Thoracic aorta (tissue), 2 donors: ENCODE measurements at places on chromosomes 11 and 22.
A peak's percentile ranks its signal among the peaks of the same experiment; 100 is the strongest.

- H3K36me3 ChIP-seq: peaks cover 41% of the 10 kb centered on the region
- DNase-seq: no peak
- no peaks in the 10 kb centered on the region for H3K4me1 ChIP-seq
- no peak overlapping the region for H3K4me3 ChIP-seq
- no peaks in the 10 kb centered on the region for H3K27me3 ChIP-seq
- H3K27ac ChIP-seq: no peak overlapping the region
These were observed 36.2 kb upstream of the KRTAP5-7 start for GRCh38 chr11:71490731-71491390.

GRCh38 chr11:61737131-61737530 is 15.3 kb upstream of the MYRF start:
- no peaks in the 10 kb centered on the region for H3K27me3 ChIP-seq
- H3K4me1 ChIP-seq: peaks cover 10% of the 10 kb centered on the region
- no peak overlapping the region for H3K4me3 ChIP-seq
- H3K27ac ChIP-seq: no peak overlapping the region
- no peaks in the 10 kb centered on the region for H3K36me3 ChIP-seq

GRCh38 chr22:48240935-48241230 is 1478.4 kb downstream of the TBC1D22A start:
- H3K27me3 ChIP-seq: no peaks in the 10 kb centered on the region
- no peak overlapping the region for H3K27ac ChIP-seq
- no peak for DNase-seq
- H3K4me3 ChIP-seq: no peak overlapping the region

GRCh38 chr22:37090920-37091695 is 18.4 kb downstream of the TMPRSS6 start:
- DNase-seq: no peak
- H3K27ac ChIP-seq: no peak overlapping the region
- H3K27me3 ChIP-seq: no peaks in the 10 kb centered on the region
- H3K36me3 ChIP-seq: no peaks in the 10 kb centered on the region

DNA sequence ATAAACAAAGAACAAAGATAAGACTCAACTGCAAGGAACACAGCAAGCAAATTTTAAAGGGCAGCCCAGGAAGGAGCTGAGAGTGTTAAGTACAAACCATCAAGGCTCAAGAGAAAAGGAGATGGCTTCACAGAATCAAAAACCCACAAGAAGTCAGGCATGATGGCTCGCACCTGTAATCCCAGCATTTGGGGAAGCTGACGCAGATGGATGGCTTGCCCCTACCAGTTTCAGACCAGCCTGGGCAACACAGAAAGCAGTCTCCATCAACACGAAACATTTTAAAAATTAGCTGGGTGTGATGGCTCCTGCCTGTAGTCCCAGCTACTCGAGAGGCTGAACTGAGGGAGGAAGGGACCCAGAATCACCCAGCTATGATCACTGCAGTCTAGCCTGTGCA is 32.6 kb downstream of the MAPK1 start:
- H3K4me1 ChIP-seq: peaks cover 39% of the 10 kb centered on the region
- H3K36me3 ChIP-seq: no peaks in the 10 kb centered on the region
- H3K27me3 ChIP-seq: no peaks in the 10 kb centered on the region
- H3K4me3 ChIP-seq: no peak overlapping the region

DNA sequence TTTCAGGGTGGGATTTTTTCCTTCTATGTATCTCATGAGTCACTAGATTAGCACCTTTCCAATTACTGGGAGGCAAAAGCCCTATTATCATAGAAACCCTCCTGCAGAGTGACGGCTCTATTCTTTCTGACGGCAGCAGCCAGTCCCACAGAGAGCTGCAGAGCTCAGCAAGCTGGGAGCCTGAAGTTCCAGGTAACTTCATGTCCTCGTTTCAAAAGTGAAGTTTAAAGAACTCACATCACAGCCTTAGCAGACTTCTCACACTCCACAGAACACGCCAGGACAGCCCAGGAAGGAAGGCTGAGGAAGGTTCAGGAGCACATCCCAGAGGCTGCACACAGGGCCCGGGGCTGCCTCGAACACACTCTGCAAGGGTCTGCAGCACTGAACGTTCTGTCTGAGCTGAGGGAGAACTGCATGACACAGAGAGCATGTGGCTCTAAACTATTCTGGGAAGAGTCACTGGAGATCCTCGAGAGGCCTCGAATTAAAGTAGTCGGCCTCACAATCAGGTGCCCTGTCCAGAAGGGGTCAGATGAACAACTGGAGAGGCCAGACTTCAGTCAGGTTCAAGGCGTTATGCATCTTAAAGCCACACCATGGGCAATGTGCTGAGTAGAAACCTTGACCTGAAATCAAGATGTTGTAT is 104.2 kb upstream of the DRD2 start:
- H3K4me1 ChIP-seq: peaks cover 11% of the 10 kb centered on the region
- no peak overlapping the region for H3K27ac ChIP-seq
- no peak for DNase-seq
- H3K27me3 ChIP-seq: no peaks in the 10 kb centered on the region
- H3K36me3 ChIP-seq: no peaks in the 10 kb centered on the region

DNA sequence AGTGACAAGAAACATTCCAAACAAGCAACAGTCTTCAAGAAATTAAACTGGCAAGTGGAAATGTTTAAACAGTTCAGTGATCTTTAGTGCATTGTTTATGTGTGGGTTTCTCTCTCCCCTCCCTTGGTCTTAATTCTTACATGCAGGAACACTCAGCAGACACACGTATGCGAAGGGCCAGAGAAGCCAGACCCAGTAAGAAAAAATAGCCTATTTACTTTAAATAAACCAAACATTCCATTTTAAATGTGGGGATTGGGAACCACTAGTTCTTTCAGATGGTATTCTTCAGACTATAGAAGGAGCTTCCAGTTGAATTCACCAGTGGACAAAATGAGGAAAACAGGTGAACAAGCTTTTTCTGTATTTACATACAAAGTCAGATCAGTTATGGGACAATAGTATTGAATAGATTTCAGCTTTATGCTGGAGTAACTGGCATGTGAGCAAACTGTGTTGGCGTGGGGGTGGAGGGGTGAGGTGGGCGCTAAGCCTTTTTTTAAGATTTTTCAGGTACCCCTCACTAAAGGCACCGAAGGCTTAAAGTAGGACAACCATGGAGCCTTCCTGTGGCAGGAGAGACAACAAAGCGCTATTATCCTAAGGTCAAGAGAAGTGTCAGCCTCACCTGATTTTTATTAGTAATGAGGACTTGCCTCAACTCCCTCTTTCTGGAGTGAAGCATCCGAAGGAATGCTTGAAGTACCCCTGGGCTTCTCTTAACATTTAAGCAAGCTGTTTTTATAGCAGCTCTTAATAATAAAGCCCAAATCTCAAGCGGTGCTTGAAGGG is 6.0 kb downstream of the MALAT1 start:
- peak overlapping the region; percentile 89 for H3K4me3 ChIP-seq
- H3K27ac ChIP-seq: peak overlapping the region; percentile 99
- H3K27me3 ChIP-seq: no peaks in the 10 kb centered on the region
- peaks cover 28% of the 10 kb centered on the region for H3K4me1 ChIP-seq

- H3K4me3 ChIP-seq: no peak overlapping the region
- H3K27me3 ChIP-seq: no peaks in the 10 kb centered on the region
- no peaks in the 10 kb centered on the region for H3K4me1 ChIP-seq
These were observed 16.0 kb upstream of the PRG2 start for GRCh38 chr11:57406337-57406904.

GRCh38 chr22:47171441-47172221 is 409.2 kb downstream of the TBC1D22A start:
- H3K27me3 ChIP-seq: no peaks in the 10 kb centered on the region
- H3K36me3 ChIP-seq: peaks cover 6% of the 10 kb centered on the region
- no peak for DNase-seq
- H3K4me3 ChIP-seq: no peak overlapping the region

- no peaks in the 10 kb centered on the region for H3K27me3 ChIP-seq
- no peak for DNase-seq
- no peaks in the 10 kb centered on the region for H3K36me3 ChIP-seq
- H3K27ac ChIP-seq: no peak overlapping the region
- no peak overlapping the region for H3K4me3 ChIP-seq
These were observed 592.2 kb upstream of the CADM1 start for GRCh38 chr11:116096272-116096995.

DNA sequence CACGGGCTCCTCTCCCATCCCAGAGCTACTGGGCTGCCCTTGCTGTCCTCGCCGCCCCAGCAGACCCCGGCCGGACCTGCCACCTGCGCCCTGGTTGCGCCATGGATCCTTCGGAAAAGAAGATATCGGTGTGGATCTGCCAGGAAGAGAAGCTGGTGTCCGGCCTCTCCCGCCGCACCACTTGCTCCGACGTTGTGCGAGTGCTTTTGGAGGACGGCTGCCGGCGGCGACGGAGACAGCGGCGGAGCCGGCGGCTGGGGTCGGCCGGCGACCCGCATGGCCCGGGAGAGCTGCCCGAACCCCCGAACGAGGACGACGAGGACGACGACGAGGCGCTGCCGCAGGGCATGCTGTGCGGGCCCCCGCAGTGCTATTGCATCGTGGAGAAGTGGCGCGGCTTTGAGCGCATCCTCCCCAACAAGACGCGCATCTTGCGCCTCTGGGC is 382 bp downstream of the RASSF10 start:
- peak overlapping the region; percentile 42 for H3K4me3 ChIP-seq
- no peak for DNase-seq
- no peak overlapping the region for H3K27ac ChIP-seq
- H3K27me3 ChIP-seq: peaks cover 7% of the 10 kb centered on the region

DNA sequence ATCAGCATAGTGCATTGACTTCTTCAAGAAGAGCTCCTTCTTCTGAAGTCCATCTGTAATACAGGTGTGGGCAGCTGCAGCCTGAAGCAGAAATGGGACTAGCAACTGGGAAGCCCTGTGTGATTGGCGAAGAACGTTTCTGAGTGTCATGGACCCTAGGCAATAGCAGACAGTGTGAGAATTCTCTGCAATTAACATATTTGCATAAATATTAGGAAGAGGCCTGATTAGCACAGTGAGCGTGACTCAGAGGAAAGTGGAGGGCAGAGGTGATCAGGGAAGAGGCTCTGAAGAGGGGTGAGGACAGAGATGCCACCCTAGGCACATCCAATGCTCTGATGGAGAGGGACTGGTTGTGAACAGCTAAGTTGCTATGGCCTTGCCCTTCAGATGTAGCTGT is 171.2 kb upstream of the ZBED5 start:
- no peaks in the 10 kb centered on the region for H3K36me3 ChIP-seq
- H3K27ac ChIP-seq: no peak overlapping the region
- no peak overlapping the region for H3K4me3 ChIP-seq
- no peak for DNase-seq

DNA sequence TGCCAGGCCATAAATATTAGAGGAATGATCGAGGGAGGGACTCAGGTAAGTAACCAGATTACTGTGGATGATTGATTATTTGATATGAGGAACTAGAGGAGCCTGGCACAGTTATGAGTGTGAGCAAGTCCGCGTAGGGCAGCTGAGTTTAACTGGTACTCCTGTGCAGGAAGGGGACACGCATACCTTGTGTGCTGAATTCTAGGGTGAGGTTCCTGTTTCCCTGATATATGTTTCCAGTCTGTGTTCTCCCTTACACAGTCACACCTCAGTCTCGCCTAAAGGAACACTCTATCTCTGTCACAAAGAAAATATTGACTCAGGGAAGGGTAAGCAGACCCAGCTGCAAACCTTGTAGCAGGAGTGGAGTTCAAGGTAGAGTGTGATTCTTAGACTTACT is 17.4 kb downstream of the SGSM3 start:
- H3K27me3 ChIP-seq: no peaks in the 10 kb centered on the region
- H3K4me1 ChIP-seq: peaks cover 6% of the 10 kb centered on the region
- DNase-seq: no peak
- no peak overlapping the region for H3K27ac ChIP-seq

- DNase-seq: no peak
- no peaks in the 10 kb centered on the region for H3K36me3 ChIP-seq
- H3K4me3 ChIP-seq: no peak overlapping the region
- H3K27me3 ChIP-seq: no peaks in the 10 kb centered on the region
- H3K27ac ChIP-seq: no peak overlapping the region
These were observed 42.6 kb upstream of the ACCSL start for GRCh38 chr11:44005063-44005701.

GRCh38 chr22:20111045-20111688 is 4.7 kb upstream of the RANBP1 start:
- DNase-seq: no peak
- peaks cover 11% of the 10 kb centered on the region for H3K4me1 ChIP-seq
- H3K4me3 ChIP-seq: no peak overlapping the region
- no peak overlapping the region for H3K27ac ChIP-seq

DNA sequence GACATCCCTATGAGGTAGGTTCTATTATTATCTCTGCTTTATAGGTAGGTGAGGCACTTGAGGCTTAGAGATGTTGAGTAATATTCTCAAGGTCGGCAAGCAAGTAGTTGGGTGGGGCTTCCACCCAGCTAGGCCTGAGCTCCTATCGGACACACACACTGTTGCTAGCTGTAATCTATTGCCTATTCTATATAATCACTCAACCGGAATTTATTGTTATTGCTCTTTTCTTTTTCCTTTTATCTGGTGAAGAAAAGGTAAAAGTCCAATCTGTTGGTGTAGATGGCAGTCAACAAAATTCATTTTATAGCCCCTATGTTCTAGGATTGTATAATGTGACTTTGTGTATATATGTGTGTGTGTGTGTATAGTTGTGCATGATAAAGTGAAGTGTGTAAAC is 3.4 kb downstream of the OR9Q2 start:
- DNase-seq: no peak
- H3K27ac ChIP-seq: no peak overlapping the region
- H3K4me1 ChIP-seq: no peaks in the 10 kb centered on the region
- H3K4me3 ChIP-seq: no peak overlapping the region
- H3K27me3 ChIP-seq: no peaks in the 10 kb centered on the region
- H3K36me3 ChIP-seq: no peaks in the 10 kb centered on the region

DNA sequence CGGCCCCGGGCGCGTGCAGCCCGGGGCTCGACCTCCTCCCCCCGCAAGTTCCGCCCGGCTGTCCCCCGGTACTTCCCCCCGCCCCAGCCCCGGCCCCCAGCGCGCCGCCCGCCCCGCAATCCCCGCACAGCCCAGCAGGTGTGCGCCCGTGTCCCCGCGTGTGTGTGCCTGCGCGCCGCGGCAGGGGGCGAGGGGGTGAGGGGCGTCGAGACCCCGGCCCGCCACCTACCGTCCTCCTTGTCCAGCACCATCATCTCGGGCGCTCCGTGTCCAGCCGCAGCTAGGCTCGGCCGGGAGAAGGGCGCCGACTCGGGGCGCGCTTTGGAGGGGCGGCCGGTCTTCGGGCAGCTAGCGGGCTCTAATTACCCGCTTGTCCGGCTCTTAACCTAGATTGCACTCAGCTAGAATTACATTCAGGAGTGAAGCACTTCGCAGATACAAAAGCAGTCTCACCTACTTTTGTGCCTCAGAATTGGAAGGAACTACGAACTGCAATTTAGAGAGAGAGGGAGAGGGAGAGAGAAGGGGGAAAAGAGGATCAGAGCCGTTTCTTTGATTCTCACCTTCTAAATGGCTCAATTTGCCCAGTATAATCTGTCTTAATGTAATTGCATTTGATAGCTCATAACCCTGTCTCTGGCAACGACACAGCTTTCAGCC is 439 bp downstream of the LMO1 start:
- H3K4me3 ChIP-seq: peak overlapping the region; percentile 73
- H3K27me3 ChIP-seq: no peaks in the 10 kb centered on the region
- no peak overlapping the region for H3K27ac ChIP-seq
- peaks cover 19% of the 10 kb centered on the region for H3K4me1 ChIP-seq
- H3K36me3 ChIP-seq: no peaks in the 10 kb centered on the region
- DNase-seq: no peak
